Activated T-helper 1 cell treated with anti-CD3 and anti-CD28 coated beads, Interleukin-2, amount 50 U/mL, for 16 hours (primary cell): ENCODE measurements at places on chromosomes 16 and 17.

DNA sequence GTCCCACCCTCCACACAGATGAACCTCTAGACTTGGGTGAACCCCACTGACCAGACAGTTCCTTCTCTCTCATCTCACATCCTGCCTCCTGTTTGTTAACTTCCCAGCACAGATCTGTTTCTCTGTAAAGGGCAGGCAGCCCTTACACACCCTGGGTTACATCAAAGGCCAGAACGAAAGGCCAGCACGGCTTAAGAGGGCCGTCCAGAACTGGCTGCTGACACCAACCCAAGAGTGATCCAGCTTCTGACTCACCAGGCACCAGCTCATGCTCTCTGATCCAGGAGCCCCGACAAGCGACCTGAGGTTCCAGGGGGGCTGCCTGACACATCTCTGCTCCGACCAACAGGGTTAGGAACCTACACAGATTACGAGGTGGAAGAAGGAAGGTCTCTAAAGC, 86.9 kb downstream of the MRM3 start:
- no peak for DNase-seq

DNA sequence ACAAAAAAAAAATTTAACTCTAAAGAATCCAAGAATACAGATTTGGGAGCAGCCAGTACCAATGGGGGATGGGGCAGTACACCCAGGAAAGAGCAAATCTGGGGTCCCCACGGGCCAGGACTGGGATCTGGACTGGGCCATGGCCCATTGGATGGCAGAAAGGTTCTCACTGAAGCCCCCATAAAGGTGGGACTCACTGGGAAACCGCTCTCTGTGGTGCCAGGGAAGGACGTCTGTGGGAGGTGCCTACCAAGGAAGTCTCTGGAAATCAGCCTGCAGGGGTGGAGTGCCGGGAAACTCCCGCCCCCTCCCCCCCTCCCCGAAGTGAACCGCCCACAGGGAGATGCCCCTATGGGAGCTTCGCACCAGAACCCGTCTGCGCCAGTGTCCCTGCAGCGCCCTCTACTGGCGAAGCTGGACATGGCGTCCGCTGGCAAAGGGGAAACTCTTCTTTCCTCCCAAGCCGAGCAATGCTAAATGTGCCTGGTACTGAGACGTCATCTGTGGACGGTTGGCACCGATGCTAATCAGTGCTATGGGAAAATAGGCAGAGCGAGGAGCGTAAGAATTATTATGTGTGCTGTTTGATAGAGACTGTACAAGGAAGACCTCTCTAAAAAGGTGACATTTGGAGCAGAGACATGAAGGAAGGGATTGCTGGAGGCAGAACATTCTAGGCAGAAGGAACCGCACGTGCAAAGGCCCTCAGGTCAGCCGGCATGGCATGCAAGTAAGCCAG, 671.1 kb downstream of the WWOX start:
- peak; percentile 83 for DNase-seq

GRCh38 chr17:47810200-47810821, 11.3 kb downstream of the OSBPL7 start:
- DNase-seq: no peak

DNA sequence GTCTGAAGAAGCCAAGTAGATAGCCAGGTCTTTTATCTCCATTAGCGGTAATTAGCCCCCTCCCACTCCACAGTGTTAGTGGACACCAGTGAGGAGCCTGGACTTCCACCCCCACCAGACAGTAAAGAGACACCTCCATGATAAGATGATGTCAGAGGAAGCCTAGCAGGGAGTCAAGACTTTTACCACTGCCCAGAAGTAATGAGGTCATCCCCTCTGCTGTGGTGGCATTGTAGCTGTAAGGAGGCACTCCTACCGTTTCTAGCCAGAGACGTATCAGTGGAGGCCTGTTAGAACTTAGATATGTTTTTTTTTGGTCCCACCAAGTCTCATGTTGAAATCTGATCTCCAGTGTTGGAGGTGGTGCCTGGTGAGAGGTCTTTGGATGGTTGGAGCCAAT, 38.1 kb downstream of the PIK3R5 start:
- DNase-seq: no peak

DNA sequence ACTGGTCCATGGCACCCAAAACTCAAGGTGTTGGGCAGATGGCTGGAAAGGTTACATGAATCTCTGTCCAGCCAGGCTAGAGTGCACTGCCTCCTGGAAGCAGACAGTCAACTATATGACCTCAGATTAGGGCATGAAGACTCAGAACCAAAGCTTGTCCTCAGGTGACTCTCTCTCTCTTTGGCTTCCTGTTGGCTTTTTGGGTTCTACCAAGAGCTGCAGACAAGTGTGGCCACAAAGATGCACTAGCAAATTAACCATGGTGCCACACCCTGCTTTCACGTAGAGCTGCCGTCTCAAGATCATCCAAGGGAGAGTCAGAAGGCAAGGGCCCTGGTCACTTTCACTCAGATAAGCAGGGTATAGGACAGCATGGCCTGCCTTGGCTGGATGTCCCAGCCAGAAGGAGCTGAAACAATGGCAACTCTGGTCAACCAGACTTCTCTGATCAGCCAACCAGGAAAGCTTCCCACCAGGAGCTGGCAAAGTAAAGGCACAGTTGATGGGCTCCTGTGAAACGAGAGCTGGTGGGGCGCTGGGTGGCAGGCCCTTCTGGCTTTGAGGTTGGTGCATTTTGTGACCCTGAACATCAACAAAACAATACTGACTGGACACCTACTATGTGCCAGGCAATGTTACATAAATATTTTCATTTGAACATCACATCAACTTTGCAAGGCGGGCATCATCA, 31.9 kb downstream of the CUEDC1 start:
- no peak for DNase-seq

DNA sequence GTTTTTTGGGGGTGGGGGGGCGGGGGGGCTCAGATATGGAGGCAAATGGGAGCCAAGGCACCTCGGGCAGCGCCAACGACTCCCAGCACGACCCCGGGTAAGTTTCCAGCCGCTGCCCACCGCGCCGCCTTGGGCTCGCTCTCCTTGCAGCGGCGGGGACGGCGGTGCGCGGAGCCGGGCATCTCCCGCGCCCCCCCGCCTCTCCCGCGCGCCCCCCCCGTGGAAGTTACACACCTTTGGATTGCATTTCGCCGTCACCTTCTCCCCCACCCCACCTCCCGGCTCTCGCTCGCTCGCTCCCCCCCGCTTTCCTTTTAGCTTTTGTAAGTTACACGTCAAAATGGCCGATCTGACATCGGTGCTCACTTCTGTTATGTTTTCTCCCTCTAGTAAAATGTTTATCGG, 387 bp downstream of the MSI2 start:
- DNase-seq: peak; percentile 23

GRCh38 chr16:61823326-61823725, 212.9 kb downstream of the CDH8 start:
- no peak for DNase-seq

GRCh38 chr17:69357701-69358100, 30.8 kb upstream of the ABCA5 start:
- DNase-seq: no peak

GRCh38 chr17:39175695-39176093, 9.7 kb upstream of the ARL5C start:
- no peak for DNase-seq

GRCh38 chr17:78576389-78577112, 645 bp downstream of the DNAH17 start:
- no peak for DNase-seq

DNA sequence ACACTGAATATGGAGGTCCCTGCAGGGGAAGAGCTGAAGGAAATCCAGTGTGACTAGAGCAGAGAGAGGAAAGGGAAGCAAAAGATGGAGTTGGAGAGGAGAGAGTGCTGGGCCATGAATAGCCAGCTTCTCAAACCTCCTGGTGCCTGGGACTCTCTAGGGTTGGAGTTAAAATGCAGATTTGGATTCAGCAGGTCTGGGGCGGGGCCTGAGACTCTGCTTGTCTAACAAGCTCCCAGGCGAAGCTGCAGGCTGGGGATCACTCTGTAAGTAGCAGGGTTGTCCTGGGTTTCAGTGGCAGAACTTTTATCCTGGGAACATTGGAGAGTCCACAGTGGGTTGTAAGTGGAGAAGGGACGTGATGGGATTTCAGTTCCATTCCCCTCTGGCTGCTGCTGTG, 103.4 kb upstream of the PLCG2 start:
- DNase-seq: no peak

GRCh38 chr16:87560428-87561199, 41.7 kb upstream of the JPH3 start:
- DNase-seq: no peak

GRCh38 chr17:80618304-80618703, 73.7 kb downstream of the RPTOR start:
- no peak for DNase-seq

DNA sequence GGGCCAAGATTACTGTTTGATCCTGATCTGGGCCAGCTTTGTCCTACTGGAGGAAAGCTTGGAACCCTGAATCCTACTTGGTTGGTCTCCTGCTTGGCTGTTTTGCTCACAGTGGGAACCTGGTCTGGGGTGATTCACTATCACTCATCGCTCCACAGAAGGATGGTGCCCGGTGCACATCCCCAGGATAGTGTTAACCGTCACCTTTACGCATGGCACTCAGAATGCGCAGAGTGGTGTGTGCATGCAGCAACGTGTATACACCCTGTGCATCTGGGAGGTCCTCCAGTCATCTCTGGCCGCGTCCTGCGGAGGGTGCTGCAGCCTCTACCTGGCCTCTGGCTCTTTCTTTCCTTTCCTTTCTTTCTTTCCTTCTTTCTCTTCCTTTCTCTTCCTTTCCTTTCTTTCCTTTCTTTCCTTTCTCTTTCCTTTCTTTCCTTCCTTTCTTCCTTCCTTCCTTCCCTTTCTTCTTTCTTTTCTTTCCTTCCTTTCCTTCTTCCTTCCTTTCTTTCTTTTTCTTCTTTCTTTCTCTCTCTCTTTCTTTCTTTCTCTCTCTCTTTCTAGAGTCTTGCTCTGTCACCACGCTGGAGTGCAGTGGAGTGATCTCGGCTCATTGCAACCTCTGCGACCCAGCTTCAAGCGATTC, 13.1 kb downstream of the SOCS3 start:
- DNase-seq: no peak

DNA sequence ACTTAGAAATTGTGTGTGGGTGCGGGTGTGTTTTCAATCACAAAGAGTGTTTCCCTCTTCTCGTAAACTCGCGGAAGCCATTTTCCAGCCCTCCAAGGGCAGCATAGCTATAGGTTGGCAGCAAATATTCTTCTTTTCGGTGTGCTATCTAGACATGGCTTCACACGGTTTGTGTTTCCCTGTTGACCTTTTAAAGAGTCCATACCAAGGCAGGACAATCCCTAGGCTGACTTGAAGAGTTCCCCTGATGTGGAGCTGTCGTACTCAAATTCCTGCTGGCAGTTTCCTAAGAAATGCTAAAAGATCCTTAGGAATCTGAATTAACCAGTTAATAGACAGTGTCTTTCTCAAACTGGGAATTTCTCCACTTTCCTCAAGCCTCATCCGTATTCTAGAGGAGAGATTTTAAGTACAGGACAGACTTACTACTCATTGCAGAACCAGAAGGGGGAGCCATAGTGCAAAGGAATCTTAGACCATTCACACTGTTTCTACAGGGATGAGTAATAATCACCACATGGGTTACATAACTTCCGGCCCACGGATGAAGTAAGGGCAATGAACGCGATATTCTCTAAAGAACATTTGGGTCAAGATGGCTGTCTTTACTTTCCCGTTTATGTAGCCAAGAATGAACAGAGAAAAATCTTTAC, 288.6 kb upstream of the ELAC2 start:
- DNase-seq: no peak

DNA sequence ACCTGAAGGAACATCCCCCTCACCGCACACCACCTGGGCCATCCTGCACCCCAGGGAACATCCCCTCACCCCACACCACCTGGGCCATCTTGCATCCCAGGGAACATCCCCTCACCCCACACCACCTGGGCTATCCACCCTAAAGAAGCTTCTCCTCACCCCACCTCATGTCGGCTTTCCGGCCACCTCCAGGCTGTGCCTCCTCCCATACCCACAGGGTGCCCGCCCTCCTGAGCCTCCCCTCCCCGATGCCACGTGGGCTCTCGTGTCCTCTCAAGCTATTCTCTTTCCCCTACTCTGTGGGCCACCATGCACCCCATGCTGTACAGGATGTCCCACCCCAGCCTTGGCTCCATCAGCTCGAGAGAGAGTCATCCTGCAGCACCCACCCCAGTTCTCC, 18.0 kb downstream of the MYLK3 start:
- no peak for DNase-seq

- DNase-seq: peak; percentile 15
These were observed 17.5 kb upstream of the SPNS2 start for GRCh38 chr17:4480929-4481898.

GRCh38 chr17:63446753-63447470, 806 bp upstream of the CYB561 start:
- peak; percentile 39 for DNase-seq

DNA sequence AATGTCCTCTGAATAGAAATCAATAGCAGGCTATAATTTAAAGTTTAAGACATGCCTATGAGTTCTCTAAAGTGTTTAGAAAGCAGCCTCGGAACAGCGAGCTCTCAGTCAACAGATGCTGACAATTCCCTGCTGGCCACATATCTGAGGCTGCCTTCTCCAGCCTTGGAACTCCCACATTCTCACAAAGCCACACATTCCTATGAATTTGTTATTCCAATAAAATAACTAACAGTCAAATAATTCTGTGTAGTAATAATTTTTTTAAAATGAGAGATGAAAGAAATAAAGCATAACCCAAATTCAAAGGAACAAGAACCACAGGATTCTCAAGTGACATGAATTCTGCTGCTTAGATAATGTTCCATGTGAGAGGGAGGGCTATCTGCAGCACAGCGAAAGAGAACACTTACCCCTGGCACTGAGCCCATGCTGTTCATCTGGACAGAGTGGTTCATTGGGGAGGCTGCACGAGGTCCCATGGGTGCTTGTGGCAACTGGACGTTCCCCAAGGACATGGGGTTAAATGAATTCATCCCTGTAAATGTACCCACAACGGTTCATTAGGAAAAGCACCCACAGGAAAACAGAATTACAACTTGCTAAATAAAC, 56.9 kb upstream of the TRAP1 start:
- DNase-seq: no peak

DNA sequence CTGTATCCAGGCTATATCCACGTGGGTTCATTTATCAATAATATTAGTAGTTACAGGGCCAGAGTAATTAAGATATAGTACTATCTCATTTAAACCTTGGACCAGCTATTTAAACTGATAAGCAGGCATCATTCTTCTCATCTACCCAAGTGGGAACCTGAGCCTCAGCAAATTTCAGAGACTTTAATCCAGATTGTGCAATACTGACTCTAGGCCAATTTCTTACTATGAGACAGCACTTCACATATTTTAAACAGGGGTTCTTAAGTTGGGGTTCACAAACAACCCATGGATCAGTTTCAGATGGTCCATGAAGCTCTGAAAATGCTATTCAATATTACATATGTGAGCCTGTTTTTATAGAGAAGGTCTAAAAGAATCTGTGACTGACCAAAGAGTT, 302.7 kb upstream of the PSMD7 start:
- no peak for DNase-seq
